T-helper 17 cell (primary cell): ENCODE measurements at places on chromosomes 3 and 15. TPM values are rescaled to one million over a fixed set of nuclear protein-coding genes. Genes with fewer than 3 reads are reported as not detected.

The SPINK8 gene
- not detected for total RNA-seq

- no peak for DNase-seq
Observed at GRCh38 chr15:85150130-85150480, 168.4 kb downstream of the PDE8A start.

GRCh38 chr3:84444726-84445521, 513.9 kb upstream of the CADM2 start:
- no peak for DNase-seq

GRCh38 chr3:123733341-123733740, 148.5 kb upstream of the HACD2 start:
- no peak for DNase-seq

DNA sequence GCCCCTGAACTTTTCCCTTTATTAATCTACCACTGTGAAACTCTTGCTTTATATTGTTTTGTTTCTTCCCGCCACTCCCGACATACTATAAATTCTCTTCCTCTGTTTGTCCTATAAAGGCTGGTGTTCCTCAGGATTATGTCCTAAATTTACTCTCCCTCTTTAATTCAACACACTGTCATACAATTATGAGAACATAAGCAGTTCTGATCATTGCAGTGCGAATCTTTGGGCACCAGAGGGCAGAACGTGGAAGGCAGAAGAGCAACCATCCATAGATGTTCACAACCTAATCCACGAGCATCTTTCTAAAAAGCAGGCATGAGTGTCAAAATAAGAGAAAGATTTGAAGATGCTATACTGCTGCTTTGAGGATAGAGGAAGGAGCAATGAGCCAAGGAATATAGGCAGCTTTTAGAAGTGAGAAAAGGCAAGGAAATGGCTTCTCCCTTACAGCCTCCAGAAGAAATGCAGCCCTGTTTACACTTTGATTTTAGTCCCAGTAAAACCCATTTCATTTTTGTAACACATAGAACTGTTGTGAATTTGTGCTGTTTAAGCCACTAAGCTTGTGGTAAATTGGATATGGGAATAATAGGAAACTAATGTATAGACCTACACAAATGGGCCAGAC, 179.4 kb downstream of the GBE1 start:
- DNase-seq = no peak

GRCh38 chr15:83545804-83546511, 98.8 kb downstream of the SH3GL3 start:
- DNase-seq = no peak

DNA sequence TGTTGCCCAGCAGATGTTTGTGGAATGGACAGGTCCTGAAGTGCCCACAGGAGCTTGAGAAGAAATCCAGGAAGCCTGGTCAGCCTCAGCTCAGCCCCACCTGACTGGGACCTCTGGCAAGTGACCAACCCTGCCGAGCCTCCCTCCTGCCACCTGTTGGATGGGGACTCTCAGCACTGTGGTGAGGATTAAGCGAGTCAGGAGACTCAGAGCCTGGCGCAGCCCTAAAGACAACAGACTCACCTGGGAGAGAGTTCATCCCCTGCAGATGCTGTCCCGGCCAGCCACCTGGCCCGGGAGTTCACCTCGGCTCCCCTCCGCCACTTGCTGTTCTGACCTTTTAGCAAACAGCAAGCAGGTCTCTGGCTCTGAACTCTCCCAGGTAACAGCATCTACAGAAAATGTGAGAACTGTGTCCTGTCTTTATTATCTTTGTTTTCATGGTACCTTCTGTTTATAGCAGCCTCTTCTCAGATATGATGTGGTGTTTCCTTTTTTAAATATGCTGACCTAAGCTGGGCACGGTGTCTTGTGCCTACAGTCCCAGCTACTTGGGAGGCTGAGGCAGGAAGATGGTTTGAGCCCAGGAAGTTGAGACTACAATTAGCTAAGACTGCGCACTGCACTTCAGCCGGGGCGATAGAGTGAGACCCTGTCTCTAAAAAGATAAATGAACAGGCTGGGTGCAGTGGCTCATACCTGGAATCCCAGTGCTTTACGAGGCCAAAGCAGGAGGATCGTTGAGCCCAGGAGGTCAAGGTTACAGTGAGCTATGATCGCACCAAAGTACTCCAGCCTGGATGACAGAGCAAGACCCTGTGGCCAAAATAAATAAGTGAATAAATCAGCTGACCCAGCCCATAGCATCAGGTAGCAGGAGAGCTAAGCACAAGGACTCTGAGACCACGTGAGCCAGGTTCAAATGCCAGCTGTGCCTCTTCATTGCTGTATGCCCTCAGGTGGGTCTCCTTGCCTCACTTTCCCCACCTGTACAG, 32.4 kb upstream of the SLC6A6 start:
- DNase-seq = no peak

GRCh38 chr3:189563853-189564563, 67.2 kb upstream of the TP63 start:
- no peak for DNase-seq

- no peak for DNase-seq
Observed at GRCh38 chr3:133330522-133330921, 69.3 kb upstream of the BFSP2 start.

DNA sequence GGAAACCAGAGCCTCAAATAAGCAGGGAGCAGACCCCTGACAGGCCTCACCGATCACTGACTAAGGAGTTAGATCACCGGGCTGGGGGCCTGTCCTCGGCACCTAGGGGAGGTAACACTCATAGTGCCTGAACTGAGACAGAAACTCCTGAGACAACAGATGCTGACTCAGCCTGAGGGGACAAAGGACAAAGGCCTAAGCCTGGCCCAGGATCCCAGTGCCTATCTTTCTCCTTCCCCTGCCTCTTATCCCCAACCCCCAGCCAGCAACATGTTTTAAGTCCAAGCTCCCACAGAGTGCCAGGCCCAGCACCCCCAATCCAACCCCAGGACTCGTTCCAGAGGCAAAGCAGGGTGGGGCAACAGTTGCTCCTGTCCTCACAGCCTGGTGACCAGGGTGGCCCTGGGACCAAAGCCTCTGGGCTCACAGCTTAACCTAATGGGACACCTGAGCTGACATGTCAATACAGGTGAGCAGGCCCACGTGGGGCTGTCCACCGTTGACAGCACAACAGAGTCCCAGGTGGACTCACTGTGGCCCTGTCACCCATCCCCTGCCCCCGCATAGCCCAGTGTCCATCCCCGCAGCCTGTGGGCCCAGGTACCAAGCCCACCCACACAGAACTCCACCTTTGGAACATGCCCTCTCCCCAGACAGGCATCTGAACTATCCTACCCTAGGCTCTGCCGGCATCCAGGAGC, 37.4 kb downstream of the ADCY5 start:
- no peak for DNase-seq

- no peak for DNase-seq
Observed at GRCh38 chr3:127053979-127054378, 71.1 kb downstream of the PLXNA1 start.

The ALG1L2 gene
- 1.9 TPM for total RNA-seq

GRCh38 chr15:71400294-71400693, 285.0 kb downstream of the THSD4 start:
- DNase-seq = no peak

GRCh38 chr15:35023804-35024203, 35.7 kb upstream of the ZNF770 start:
- DNase-seq = no peak

GRCh38 chr3:42914771-42915515, 9.0 kb downstream of the ZNF662 start:
- no peak for DNase-seq

- DNase-seq = no peak
Observed at GRCh38 chr15:89038146-89038545, 50.1 kb upstream of the ABHD2 start.

The KNL1 gene
- 4.6 TPM for total RNA-seq

DNA sequence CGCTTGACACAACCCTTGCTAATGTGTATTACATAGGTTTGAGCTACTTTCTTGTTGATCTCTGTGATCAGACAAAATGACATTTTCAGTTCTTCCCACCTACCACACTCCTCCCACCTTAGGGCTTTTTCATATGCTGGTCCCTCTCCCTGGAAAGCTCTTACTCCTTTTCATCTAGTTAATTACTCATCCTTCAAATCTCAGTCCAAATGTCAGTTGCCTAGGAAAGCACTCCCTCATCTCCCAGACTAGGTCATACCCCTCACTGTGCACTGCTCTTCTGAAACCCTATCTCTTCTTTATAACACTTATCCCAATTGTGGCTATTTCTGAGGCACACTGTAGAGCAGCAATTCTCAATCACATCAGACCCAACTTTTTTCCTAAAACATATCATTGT, 7.3 kb downstream of the ZNF106 start:
- DNase-seq = no peak

GRCh38 chr3:194736896-194737600, 51.4 kb downstream of the FAM43A start:
- DNase-seq = no peak

GRCh38 chr3:23576379-23576959, 229.3 kb upstream of the UBE2E1 start:
- no peak for DNase-seq

- no peak for DNase-seq
Observed at GRCh38 chr15:69857686-69858391, 239.9 kb downstream of the TLE3 start.

DNA sequence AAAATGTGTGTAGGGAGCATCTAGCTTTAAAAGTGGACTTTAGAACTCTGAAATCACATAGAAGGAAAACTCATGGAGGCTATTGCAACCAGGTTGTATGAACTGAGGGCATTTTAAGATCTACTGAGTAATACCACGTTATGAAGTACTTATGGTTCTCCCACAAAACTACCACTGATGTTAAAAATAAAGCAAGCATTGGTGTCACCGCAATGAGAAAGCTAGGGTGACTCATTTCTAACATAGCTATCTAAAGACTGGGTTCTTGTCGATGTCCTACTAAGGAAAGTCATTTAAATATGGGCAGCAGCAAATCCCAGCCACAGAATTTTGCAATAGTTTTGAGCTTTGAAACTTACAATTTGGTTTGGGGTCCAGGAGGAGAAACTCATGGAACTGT, 584.8 kb downstream of the DIPK2A start:
- DNase-seq = no peak

GRCh38 chr15:40293006-40293405, 10.1 kb upstream of the ANKRD63 start:
- no peak for DNase-seq

GRCh38 chr15:101489237-101489598, 289 bp downstream of the PCSK6 start:
- DNase-seq = no peak

The SLC7A14 gene
- total RNA-seq = not detected

GRCh38 chr3:172868582-172869200, 118.2 kb downstream of the ECT2 start:
- no peak for DNase-seq

DNA sequence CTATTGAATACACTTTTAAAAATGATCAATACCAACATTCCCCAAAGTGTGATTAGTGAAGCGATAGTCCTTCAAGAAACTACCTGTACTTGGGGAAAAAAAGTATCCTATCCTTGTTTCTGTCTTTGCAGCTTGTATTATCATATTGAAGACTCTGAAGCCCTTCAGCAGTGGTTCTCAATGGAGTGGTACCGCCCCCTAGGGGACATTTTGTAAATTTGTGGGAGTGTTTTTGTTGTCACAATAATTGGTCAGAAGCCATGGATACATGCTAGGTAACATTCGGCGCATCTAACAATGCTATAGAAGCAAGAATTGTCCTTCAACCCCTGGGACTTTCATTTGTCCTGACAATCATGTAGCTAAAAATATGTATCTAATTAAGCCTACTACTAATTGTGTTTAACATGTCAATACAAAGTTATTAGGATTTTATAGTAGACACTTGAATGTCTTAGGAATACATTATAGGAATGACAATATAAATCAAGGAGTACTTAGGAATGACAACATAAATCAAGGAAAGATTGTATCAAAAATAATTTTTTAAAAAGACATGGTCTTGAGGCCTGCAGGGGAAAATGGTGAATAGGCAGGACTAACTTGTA, 53.7 kb downstream of the NMD3 start:
- no peak for DNase-seq

The CIB2 gene
- total RNA-seq = 0.65 TPM

The NOP10 gene
- total RNA-seq = 52.8 TPM

The DNAH12 gene
- 0.23 TPM for total RNA-seq

The BFSP2 gene
- total RNA-seq = 1.2 TPM

GRCh38 chr15:94036156-94036555, 195.2 kb upstream of the MCTP2 start:
- DNase-seq = no peak

The PLIN1 gene
- total RNA-seq = 0.10 TPM

The GOLGA8T gene
- total RNA-seq = 0.17 TPM

The CORO2B gene
- not detected for total RNA-seq

GRCh38 chr15:63157118-63157843, at the start of gene RPS27L:
Gene RPS27L (minus strand): TSS chr15:63157477. CDS start chr15:63157405, 72 bp downstream.
- peak; percentile 77 for DNase-seq

GRCh38 chr15:42100021-42100800, 5.8 kb upstream of the PLA2G4D start:
- no peak for DNase-seq

GRCh38 chr15:52143873-52144272, 31.3 kb upstream of the BCL2L10 start:
- DNase-seq = no peak

- no peak for DNase-seq
Observed at GRCh38 chr15:91225741-91226140, 125.7 kb downstream of the SV2B start.

DNA sequence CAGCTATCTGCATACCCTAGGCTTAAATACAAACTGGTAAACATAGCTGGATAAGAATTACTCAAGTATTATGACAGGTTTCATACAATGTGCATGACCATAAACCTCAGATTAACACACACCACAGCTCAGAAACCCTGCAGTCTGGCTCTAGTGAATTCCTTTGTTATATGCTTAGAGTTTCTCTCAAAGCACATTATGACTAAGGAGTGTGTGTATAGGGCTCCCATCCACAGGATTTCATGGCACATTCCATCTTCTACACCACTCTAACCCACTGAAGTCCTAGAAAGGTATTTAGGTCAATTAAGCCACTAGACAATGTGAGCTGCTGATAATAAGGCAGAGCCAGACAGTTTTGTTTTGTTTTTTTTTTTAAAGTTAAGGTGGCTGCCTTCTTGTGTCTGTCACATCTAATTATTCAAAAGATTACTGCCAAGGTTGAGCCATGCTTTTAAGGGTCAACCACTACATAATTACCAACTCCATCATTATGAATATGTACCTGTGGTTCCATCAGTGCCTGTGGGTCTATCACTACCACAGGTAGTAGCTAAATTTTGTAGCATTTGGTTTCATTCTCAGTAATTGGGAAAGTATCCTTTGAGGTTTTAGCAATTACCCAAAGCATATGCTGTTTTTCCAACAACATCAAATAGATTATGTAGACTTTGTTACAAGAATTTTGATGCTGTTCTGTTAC, 107.0 kb downstream of the ALCAM start:
- no peak for DNase-seq
